Activated CD8-positive, alpha-beta memory T cell treated with anti-CD3 and anti-CD28 coated beads, Interleukin-2, amount 10 ng/mL, durations not matched to agents 7 days and 5 days (primary cell): ENCODE measurements at places on chromosomes 11 and 22. TPM values are rescaled to one million over a fixed set of nuclear protein-coding genes. Genes with fewer than 3 reads are reported as not detected.

ANGPTL5 gene
- total RNA-seq, result not detected

SUN2 gene
- total RNA-seq, result 412 TPM

HPS4 gene
- total RNA-seq, result 39.3 TPM

OR5A1 gene
- not detected for total RNA-seq

CDC42BPG gene
- total RNA-seq, result 0.50 TPM

MS4A15 gene
- total RNA-seq, result not detected

ADSL gene
- 109 TPM for total RNA-seq

PLAAT5 gene
- 0.19 TPM for total RNA-seq

LIMK2 gene
- 47.3 TPM for total RNA-seq

TMEM191C gene
- total RNA-seq, result 1.1 TPM

APOA5 gene
- not detected for total RNA-seq

ACR gene
- not detected for total RNA-seq

CNGA4 gene
- 0.26 TPM for total RNA-seq

RFPL3 gene
- not detected for total RNA-seq

DEUP1 gene
- total RNA-seq, result not detected

MOGAT2 gene
- not detected for total RNA-seq

POU2AF3 gene
- total RNA-seq, result not detected

OR51B4 gene
- not detected for total RNA-seq

TMPRSS13 gene
- total RNA-seq, result 1.7 TPM

CYB5R2 gene
- total RNA-seq, result 1.5 TPM

EXPH5 gene
- 0.96 TPM for total RNA-seq

PHF21B gene
- 0.84 TPM for total RNA-seq

APBB1 gene
- total RNA-seq, result 43.4 TPM

AMOTL1 gene
- total RNA-seq, result 4.6 TPM

FAM180B gene
- total RNA-seq, result 0.21 TPM
